Astrocyte (in vitro differentiated cells and primary cell): ENCODE measurements at places on chromosomes 1 and 21. TPM values are rescaled to one million over a fixed set of nuclear protein-coding genes. Genes with fewer than 3 reads are reported as not detected.

GRCh38 chr1:62448221-62448933, 11.5 kb downstream of the USP1 start:
- no peak overlapping the region for H3K27ac ChIP-seq
- no peaks in the 10 kb centered on the region for H3K27me3 ChIP-seq
- no peak overlapping the region for H3K4me3 ChIP-seq
- peaks cover 36% of the 10 kb centered on the region for H3K36me3 ChIP-seq
- H3K4me1 ChIP-seq: no peaks in the 10 kb centered on the region
- no peak for DNase-seq

The OLIG1 gene
- total RNA-seq: not detected in 2 replicates

The CD34 gene
- 0.29 and 0.45 TPM in 2 replicates for total RNA-seq

DNA sequence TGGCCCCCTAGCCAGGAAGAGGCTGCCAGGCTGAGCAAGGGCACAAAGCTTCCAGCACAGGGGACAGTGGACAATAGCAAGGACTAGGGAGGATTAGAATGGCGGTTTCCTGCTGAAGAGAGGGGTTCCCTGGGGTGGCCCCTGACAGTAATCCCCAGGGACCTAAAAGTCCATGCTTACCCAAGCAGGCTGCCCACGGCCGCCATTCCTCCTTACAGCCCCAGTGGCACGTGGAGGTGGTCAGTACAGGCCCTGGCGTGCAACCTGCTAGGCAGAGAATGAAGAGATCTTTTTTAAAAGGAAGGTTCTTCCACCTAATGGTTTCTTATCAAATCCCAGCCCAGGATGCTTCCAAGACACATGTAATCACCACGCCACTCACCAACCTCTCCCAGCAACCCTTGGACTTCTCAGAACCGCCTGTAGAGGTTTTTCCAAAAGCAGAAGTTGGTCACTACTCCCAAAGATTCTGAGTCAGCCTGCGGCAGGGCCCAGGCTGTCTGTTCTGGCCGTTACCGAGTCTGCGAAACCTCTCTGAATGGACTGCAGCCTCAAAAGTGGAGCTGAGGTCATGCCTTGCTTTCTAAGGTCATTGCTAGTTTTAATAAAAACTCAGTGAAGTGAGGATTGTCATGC, 926 bp downstream of the MRPL55 start:
- no peaks in the 10 kb centered on the region for H3K27me3 ChIP-seq
- peaks cover 14% of the 10 kb centered on the region for H3K4me1 ChIP-seq
- peak overlapping the region; percentile 78 for H3K27ac ChIP-seq
- peak overlapping the region; percentile 83 for H3K4me3 ChIP-seq

The PANK4 gene
- total RNA-seq: 23.1 and 26.3 TPM in 2 replicates

DNA sequence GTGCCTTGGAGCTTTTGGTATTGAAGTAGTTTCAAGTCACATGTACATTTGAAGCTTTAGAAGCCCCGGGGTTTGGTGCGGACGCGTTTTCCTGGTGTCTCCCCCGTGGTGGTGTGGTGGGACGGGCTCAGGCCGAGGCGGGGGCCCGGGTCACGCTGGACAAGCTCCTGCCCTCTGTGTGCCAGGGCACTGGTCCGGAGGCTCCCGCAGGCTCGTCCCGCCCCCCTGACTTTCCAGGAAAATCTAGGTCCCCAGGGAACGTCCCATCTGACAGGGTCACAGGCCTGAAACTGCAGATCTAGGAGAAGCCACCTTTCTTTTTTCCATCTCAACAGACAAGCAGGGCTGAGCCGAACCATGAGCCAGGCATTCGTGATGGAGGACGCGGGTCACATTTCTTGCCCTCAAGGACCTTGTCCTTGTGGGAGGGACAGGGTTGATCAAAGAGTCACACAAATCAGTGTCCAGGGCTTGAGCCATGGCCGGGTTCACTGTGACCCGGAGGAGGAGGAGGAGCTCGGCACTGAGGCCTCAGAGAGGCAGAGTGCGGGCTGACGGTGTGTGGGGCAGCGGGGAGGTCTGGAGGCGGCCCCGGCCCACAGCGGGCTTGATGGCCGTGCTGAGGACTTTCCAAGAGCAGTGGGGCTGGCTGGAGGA, 1.6 kb downstream of the DMRTB1 start:
- DNase-seq: no peak
- no peak overlapping the region for H3K4me3 ChIP-seq
- no peaks in the 10 kb centered on the region for H3K36me3 ChIP-seq
- H3K27me3 ChIP-seq: peaks cover 2% of the 10 kb centered on the region
- no peaks in the 10 kb centered on the region for H3K4me1 ChIP-seq

DNA sequence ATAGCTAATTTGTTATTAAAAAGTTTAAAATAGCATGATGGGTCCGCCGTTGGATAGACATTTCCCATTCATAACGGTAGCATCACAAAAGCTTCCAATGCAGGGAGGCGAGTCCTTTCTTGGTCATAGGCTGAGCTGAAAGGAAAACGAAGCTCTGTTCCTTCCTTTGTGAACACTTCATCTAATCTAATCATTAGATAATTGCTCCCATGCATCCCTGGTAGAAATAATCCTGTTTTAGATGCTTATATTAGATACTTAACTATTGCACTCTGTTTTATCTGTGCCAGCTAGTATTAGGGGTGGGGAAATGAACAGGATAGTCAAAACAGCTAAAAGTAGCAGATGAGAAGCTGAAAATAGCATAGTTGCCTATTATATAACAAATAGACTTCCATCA, 215.0 kb downstream of the SLC35F3 start:
- H3K4me3 ChIP-seq: no peak overlapping the region
- no peak for DNase-seq
- H3K36me3 ChIP-seq: no peaks in the 10 kb centered on the region
- H3K27ac ChIP-seq: no peak overlapping the region

DNA sequence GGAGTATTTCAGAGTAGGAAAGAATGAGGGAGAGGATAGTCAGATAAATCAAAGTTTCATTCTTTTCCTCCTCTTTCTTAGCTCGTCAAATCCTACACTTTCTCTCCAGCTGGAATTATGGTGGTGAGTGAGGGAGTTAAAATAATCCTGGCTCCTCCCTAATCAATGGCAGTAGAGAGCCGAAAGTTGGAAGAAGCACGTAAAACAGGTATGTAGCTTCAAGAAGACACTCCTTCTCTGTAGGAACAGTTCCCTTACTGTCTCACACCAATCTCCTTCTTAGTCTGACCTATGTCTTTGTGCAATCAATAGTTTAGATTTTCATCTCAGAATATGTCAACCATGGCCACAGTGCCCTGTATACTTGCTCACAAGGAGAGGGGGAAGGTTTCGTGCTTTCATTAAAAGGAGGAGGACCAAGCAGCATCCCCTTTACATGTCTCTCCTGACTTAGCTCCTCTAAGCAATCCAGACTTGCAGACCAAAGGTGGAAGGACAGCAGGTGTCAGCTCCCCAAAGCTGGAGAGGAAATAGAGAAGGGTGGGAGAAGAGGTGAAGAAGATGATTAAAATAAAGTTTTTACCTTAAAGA, 878 bp downstream of the MINDY1 start:
- no peaks in the 10 kb centered on the region for H3K27me3 ChIP-seq
- no peaks in the 10 kb centered on the region for H3K36me3 ChIP-seq
- no peak for DNase-seq

- H3K4me3 ChIP-seq: no peak overlapping the region
- no peaks in the 10 kb centered on the region for H3K27me3 ChIP-seq
- DNase-seq: no peak
- peaks cover 3% of the 10 kb centered on the region for H3K4me1 ChIP-seq
- no peaks in the 10 kb centered on the region for H3K36me3 ChIP-seq
Measured at GRCh38 chr21:40686526-40686925, 160.4 kb downstream of the DSCAM start.

GRCh38 chr1:61241411-61241838, 159.1 kb downstream of the NFIA start:
- H3K27ac ChIP-seq: no peak overlapping the region
- DNase-seq: no peak
- no peaks in the 10 kb centered on the region for H3K4me1 ChIP-seq
- no peak overlapping the region for H3K4me3 ChIP-seq

- no peaks in the 10 kb centered on the region for H3K36me3 ChIP-seq
- peak overlapping the region; percentile 82 for H3K27ac ChIP-seq
- H3K4me3 ChIP-seq: peak overlapping the region; percentile 41
- H3K27me3 ChIP-seq: no peaks in the 10 kb centered on the region
- H3K4me1 ChIP-seq: peaks cover 19% of the 10 kb centered on the region
- DNase-seq: peak; percentile 71
Measured at GRCh38 chr21:34545079-34545884, 33.3 kb upstream of the KCNE1 start.

DNA sequence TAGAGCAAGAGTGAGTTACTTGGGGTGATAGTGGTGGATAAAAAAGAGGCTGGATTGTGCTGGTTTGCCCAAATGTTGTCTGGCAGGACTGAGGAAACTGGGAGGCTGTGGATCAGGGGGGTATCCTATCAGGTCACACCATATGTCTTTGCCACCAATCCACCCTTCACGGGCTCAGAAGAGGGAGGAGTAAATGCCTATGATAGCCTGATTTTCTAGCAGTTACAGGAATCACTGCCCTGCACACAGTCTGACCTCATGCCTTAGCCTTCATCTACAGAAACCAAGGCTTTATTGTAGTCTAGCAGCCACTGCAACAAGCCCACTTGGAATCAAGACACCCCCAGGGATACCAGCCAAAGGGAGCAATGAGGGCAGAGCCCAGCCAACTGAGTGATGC, 51.8 kb downstream of the ATP1A1 start:
- no peaks in the 10 kb centered on the region for H3K4me1 ChIP-seq
- H3K27ac ChIP-seq: no peak overlapping the region
- no peak for DNase-seq
- H3K36me3 ChIP-seq: no peaks in the 10 kb centered on the region

- H3K27ac ChIP-seq: no peak overlapping the region
- no peaks in the 10 kb centered on the region for H3K4me1 ChIP-seq
- no peaks in the 10 kb centered on the region for H3K36me3 ChIP-seq
- no peak overlapping the region for H3K4me3 ChIP-seq
- DNase-seq: no peak
Measured at GRCh38 chr1:72851597-72851996, 569.3 kb upstream of the NEGR1 start.

The APCS gene
- total RNA-seq: not detected in 2 replicates

DNA sequence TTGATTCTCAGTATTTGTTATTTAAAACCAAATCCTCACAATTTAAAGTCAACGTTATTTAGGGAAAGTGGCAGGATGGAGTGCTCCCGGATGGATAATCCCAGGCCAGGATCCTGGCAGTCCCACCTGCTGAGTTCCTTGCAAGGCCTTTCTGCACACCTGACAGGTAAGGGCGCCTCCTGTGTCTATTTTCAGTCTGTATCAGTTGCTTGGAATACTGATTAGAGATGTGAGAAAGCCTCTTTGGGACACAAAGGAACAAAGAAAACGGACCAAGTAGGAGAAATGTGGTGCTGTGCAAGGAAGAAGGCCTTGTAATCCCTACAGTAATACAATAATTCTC, 12.2 kb downstream of the STYXL2 start:
- DNase-seq: no peak
- H3K27ac ChIP-seq: no peak overlapping the region
- H3K27me3 ChIP-seq: peaks cover 8% of the 10 kb centered on the region
- H3K36me3 ChIP-seq: no peaks in the 10 kb centered on the region
- H3K4me3 ChIP-seq: no peak overlapping the region

The DNAJC28 gene
- 2.1 and 2.4 TPM in 2 replicates for total RNA-seq

The ATP6V0B gene
- total RNA-seq: 175 and 202 TPM in 2 replicates

- H3K27me3 ChIP-seq: no peaks in the 10 kb centered on the region
- H3K4me1 ChIP-seq: no peaks in the 10 kb centered on the region
- DNase-seq: peak; percentile 78
- peak overlapping the region; percentile 32 for H3K4me3 ChIP-seq
- peak overlapping the region; percentile 70 for H3K27ac ChIP-seq
Measured at GRCh38 chr1:191641420-191642260, 516.6 kb upstream of the RGS18 start.

DNA sequence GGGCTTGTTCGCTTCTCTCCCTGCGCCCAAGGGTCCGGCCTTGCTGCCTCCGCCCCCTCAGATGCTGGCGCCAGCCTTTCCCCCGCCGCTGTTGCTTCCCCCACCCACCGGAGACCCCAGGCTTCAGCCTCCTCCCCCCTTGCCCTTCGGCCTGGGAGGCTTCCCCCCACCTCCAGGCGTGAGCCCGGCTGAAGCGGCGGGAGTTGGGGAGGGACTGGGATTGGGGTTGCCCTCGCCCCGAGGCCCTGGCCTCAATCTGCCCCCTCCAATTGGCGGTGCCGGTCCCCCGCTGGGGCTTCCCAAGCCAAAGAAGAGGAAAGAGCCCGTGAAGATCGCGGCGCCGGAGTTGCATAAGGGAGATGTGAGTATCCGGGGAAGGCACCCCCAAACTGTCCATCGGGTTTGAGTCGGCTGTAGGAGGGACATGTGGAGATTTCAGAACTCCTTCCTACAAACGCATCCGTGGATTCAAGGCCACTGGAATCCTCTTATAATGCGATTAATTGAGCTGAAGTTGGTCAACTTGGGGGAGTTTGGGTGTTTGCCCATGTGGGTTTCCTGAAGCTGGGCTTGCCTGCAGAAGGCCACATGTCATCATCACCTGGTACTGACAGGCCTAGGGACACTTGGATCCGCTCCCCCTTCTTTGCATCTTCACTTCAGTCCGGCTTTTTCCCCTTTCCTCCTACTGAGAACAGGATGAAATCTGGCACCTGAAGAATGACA, 707 bp downstream of the PRCC start:
- H3K4me1 ChIP-seq: peaks cover 12% of the 10 kb centered on the region
- H3K27ac ChIP-seq: peak overlapping the region; percentile 90
- H3K27me3 ChIP-seq: no peaks in the 10 kb centered on the region
- H3K36me3 ChIP-seq: peaks cover 3% of the 10 kb centered on the region
- DNase-seq: no peak

The RNU1-3 gene
- total RNA-seq: 1,356 and 1,553 TPM in 2 replicates

- no peak overlapping the region for H3K27ac ChIP-seq
- no peaks in the 10 kb centered on the region for H3K27me3 ChIP-seq
Measured at GRCh38 chr21:43917515-43918384, 52.7 kb downstream of the AGPAT3 start.

The IQGAP3 gene
- 1.9 and 2.2 TPM in 2 replicates for total RNA-seq

DNA sequence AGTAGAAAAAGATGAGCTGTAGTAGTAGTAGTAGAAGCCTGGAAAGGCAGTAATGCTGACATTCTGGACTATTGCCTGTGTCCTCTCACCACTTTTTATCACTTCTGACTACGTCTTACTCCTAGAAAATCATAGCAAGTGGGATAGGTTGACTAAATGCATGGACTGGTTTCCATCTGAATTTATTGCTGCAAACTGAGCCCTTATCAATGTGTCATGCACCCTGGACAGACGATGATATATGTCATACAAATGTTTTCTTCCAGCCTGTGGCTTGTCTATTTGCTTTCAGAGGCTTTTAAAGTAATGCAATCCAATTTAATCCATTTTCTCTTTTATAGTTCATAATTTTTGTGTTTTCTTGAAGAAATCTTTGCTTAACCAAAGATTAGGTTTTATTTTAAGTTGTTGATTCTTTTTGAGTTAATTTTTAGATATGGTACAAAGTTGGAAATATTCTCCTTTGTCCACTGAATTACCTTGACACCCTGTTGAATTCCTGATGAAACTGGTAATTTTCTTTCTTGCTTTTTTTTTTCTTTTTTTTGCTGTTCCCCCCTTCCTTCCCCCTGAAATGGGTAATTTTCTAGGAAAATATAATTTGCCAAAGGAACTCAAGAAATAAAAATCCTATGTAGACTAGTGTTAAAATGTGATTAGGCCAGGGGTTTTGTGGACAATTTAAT, 47.1 kb downstream of the PHACTR4 start:
- no peak for DNase-seq
- H3K4me3 ChIP-seq: no peak overlapping the region
- H3K36me3 ChIP-seq: no peaks in the 10 kb centered on the region
- H3K27ac ChIP-seq: peak overlapping the region; percentile 16
- no peaks in the 10 kb centered on the region for H3K27me3 ChIP-seq
- H3K4me1 ChIP-seq: peaks cover under 1% of the 10 kb centered on the region
